ENCODE measurements at places on chromosomes 5 and 9. TPM values are rescaled to one million over a fixed set of nuclear protein-coding genes. Genes with fewer than 3 reads are reported as not detected.

Gene RELL2
- 17.4 TPM for total RNA-seq

Gene HMMR
- total RNA-seq = 8.6 TPM

Gene CCL28
- total RNA-seq = 0.46 TPM

Gene SPATA31D4
- not detected for total RNA-seq

Gene ANKRD18A
- total RNA-seq = 0.10 TPM

Gene SLC36A3
- not detected for total RNA-seq

Gene ZNF367
- total RNA-seq = 2.2 TPM

Gene PRLR
- total RNA-seq = 0.21 TPM
